ENCODE measurements at places on chromosomes 6 and 20.

- DNase-seq = no peak
Measured at GRCh38 chr6:39791311-39791710, 865 bp upstream of the DAAM2 start.

GRCh38 chr6:47034926-47035325, 7.2 kb downstream of the ADGRF1 start:
- no peak for DNase-seq

DNA sequence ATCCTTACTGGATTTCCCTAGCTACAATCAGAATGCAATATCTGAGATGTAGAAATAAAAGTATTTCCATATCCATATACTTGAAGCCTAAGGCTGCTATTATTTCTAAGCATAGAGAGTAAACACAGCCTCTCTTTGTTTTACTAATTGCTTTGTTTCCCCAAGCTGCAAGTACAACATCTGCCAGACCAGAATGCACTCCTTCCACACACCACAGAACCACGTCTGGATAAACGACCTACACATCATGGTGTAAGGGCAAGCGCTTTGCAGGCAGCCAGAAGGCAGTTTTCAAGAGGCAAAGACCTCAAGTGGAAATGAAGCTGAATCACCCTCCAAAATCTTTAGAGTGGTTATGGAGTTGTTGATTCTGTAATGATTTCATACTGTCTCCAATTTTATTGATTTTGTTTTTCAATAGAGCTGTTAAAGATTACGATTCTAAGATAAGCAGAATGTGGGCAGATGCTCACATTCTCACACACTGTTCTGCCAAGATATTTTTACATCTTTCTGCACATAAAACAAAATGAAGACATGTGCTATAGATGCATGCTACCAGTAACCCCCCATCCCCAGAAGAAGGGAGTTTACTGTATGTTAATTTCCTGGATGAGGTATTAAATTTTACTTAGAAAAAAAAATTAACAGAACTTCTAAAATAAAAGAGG, 88.8 kb downstream of the THEMIS start:
- no peak for DNase-seq

DNA sequence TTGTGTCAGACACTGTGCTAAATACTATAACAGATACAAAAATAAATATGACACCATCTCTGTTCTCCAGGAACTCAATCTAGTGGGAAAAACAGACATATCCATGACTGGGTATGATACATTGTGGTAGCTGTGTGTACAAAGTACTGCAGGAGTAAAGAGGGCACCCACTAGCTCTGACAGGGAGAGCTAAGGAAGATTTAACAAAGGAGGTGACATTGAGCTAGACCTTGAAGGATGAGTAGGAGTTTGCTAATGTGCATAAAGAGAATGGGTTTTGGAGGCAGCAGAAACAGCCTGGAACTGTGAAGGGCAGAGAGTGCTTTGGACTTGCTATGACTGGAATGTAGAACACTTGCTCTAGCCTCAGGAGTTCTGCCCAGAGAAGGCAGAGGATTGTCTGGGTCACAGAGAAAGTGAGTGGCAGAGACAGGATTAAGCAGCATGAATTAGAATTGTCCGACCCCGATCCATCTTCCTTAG, 14.4 kb downstream of the MMP24 start:
- no peak for DNase-seq

DNA sequence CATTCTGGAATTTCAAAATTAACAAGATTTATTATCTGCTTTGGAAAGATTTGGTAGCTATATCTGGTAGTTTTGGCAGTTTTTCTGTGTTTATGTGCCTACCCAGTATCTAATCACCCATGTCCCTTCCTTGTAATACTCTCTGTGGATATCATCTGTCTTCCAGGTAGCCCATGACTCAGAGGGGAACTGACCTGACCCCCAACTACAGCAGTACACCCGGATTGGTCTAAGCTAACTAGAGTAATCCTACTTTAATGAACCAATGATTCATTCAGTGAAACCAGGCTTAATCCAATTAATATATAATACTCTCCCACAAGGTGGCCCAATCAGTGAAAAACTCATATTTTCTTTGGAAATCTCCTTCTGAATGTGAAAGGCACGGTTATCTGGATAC, 295.3 kb upstream of the SULF2 start:
- no peak for DNase-seq

DNA sequence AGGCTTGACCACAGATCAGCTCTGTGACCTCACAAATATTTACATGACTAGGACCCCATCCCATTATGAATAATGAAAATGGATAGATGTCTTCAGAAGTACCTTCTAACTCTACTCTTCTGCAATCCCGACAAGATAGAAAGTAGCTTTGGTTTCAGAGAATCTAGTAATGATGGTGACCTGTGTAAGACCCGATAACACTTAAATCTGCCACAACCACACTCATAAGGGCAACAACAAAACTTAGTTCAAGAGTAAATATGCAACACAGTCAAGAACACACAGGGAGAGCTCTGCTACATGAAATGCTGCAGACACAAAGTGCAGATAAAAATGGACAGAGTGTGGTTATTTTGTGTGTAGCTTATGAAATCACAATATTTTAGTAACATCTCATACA, 9.6 kb downstream of the CHD6 start:
- DNase-seq = no peak

- no peak for DNase-seq
Measured at GRCh38 chr20:13333036-13333435, 112.0 kb downstream of the ISM1 start.

DNA sequence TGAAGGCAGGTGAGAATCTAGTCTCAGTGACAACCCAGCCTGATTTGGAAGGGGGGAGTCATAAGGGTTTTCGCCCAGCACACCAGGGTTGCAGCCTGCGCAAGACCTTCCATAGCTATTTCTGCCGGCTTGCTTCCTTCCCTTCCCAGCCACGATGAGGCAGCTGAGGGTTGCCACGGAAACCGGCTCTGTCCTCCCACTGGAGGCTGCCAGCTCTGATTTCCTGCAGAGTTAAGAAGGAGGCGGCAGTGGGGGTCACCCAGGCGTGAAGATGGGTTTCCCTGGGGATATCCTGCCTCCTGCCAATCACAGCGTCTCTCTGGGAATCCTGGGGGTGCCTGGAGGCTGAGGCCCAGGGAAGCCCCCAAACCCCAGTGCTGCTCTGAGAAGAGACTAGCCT, 23.1 kb upstream of the KCNB1 start:
- no peak for DNase-seq

GRCh38 chr6:82022614-82023129, 224.9 kb downstream of the IBTK start:
- no peak for DNase-seq

DNA sequence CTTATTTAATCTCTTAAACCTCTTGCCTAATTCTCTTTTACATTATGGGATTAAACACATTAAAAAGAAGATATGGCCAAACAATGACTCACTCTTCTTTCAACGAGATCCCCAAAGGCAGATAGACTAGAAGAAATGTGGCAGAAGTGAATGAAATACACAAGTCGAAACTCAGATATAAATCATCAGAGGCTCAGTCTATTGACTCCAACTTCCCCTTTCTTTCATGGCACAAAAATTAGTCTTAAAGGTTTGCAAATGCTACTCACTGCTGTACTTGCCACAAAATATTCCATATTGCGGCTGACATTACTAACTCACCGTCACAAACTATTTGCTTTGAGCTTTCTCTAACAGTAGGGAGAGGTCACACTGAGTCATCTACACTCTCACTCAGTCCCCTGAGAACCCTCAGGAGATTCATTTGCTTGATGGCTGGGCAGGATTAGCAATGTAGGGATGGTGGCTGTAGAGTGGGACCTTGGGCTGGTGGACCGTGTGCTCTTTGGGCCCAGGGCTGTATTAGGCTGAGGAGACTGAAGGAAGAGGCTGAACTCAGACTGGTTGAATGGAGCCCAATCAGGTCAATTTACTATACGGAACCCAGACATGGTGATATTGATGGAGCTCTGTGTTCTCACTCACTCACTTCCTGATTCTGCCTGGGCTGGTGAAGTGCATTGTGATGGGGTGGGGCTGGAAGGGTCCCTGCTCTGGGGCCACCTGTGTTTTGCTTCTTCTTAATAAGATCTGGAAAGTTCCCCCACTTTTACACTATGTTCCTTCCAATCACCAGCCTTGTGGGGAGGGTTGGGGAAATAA, 42.8 kb upstream of the UBR2 start:
- no peak for DNase-seq

DNA sequence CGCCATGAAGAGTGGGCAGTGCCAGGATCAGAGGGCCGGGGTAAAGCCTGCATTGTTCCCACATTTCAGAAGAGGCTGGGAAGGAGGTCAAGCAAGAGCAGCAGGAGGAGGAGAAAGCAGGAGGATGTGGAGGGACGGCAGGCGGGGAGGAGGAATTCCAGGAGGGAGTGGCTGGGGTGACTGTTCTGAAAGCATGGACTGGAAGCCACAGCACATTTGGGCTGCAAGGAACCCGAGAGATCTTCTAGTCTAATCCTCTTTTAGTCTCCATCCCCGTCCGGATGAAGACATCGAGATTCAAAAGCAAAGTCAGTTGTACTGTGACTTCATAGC, 76.9 kb downstream of the FAM50B start:
- no peak for DNase-seq

DNA sequence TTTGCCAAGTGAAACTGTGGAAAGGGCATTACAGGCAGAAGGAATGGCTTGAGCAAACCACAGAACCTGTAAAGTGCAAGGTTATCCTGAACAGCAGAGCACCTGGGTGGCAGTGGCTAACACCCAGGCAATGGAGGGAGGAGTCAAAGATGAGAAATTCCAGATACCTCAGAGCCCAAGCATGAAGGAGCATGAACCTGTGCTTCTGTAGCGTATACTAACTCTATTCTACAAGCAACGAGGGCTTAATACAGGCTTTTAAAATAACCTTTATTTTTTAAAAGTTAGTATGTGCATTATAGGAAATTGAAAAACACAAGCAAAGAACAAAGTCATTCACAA, 77.0 kb downstream of the CNBD2 start:
- no peak for DNase-seq

DNA sequence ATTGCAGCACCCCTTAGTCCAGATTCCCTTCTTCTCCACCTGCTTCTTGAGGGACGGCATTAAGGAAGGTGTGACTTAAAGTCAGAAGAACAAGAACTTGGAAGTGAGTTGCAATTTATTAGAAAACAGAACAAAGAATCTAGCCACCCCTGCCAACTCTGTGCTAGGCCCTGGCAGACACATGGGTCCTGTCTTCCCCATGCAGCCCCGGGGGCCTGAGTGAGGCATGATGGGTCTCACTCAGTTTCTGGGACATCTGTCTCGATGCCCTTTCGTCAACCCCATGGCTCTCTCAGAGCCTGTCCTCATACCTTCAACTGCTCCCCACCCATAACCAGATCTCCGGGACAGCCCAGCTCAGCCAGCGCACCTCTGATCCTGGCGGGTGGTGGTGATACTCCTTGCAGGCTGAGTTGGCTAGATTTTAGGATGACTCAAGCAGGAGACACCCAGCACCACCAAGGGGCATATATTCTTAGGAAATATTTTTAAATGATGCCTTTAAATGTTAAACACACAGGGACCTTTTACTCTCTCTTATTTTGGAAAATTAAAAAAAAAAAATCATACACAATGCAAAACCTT, 143.2 kb upstream of the RNF24 start:
- DNase-seq = no peak

GRCh38 chr6:166333172-166333995, 9.0 kb downstream of the SFT2D1 start:
- peak; percentile 46 for DNase-seq

DNA sequence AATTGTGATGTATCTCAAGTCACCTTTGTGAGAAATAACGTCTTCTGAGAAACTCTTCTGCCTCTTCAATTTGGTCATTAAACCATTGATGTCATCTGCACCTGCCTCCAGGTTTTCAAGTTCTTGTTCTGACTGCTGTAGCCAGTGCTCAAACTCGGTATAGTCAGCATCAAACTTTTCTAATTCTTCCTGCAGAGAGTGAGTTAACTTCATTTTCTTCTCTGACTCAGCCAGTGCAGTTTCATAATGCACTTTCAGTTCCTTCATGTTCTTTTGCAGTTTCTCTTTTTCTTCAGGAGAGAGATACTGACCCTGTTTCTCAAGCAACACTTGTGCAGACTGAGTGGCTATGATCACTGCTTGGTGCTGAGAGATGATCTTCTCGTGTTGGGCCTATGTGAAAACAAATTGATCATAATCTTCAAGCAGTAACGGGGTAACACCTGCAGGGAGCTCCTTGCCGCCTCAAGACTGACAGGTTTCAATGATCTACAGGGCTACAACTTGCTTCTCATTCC, 48.8 kb downstream of the DST start:
- DNase-seq = peak; percentile 89

All from MM.1S (cell line).